T-helper 1 cell (primary cell): ENCODE measurements at places on chromosomes 7 and 10.
A peak's percentile ranks its signal among the peaks of the same experiment; 100 is the strongest.

DNA sequence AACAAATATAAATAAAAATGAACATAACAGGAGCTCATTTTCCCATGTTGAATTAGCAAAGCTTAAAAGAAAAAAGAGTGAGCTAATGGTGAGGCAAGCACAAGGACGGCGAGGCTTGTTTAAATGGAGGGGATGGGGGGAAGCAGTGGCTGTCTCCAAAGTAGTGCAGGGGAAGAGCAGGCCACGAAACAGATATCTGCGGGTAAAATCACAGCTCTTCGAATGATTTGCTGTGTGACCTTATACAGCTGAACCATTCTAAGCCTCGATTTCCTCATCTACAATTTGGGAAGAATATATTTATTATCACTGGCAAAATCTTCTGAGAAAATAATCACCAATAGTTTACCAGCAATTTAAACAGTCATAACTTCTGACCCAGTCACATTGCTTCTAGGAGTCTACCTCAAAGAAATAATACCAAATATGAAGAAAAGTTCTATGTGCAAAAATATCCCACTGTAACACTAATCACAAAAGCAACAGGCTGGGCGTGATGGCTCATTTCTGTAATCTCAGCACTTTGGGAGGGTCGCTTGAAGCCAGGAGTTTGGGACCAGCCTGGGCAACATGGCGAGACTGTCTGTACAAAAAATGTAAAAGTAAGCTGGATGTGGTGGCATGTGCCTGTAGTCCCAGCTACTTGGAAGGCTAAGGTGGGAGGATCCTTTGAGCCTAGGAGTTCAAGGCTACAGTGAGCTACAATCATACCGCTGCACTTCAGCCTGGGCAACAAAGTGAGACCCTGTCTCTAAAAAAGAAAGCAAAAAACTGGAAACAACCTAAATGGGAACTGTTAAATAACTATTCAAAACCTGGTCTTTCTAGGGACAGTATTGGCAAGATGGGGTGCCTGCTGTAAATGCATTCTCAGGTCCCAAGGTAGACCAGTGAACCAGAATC is 63.1 kb upstream of the ASAH2 start:
- DNase-seq: no peak

DNA sequence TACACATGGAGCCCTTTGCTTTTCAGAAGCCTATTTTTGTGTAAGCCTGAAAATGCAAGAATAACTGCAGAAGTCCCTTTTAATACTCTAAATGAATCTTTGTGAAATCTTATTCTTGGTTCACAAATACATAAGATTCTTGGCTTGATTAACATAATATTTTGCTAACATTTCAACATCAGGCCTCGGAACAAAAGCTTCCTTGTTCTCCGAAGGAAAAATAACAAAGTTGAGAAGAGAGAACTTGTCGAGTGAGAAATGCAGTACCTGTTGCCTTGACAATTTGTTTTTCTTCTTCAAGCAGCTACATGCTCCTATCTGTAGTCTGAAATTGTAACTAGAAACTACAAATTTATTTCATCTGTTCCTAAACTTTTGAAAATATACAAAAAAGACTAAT is 8.5 kb downstream of the NT5C2 start:
- no peak for DNase-seq

- peak; percentile 41 for DNase-seq
Observed at GRCh38 chr7:23261843-23262452, 15.4 kb downstream of the GPNMB start.

DNA sequence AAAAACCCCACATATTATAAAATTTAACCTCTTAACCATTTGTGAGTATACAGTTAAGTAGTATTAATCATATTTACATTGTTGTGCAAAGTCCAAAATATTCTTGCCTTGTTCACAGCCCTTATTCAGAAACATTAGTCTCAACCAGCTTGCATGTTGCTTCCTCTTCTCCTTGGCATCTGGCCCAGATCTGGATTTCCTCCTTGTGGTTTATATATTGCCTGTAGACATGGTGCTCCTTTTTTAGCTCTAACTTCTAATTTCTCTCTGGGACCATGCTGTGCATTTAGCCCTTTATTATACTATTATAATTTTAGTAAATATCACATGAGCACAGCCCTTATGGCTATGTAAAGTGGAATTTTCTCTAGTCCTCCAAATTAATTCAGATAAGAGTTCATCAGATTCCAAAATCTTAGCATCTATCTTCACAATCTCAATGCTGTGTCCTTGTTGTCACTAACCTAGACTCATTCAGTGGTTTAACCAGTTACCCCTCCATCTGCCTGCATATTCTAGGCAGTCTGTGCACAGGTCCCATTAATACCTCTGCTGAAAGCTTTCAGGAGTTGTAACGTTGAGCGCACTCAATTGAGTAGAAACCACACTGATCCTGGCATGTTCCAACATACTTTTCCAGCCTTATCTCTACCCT is 7.9 kb downstream of the CPED1 start:
- DNase-seq: peak; percentile 42

DNA sequence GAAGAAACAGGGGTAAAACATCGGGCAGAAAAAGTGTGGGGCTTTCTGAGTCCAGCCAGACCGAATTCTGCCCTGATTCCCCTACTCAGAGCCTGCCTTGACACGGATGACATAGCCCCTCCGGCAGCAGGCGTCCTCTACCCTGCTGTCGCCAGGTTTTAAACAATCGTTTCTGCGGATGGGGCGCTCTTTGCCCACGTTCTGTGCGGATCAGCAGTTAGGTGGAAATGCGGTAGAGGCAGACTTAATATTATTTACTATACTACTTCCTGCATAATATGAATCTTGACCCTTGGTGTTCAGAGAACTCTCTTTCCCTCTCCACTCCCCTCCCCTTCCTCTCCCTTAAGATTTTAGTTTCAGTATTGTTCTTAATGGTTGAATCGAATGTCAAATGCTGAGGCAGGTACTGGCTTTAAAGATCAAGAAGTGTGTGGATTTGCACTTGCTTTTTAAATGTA is 2.4 kb downstream of the GATA3 start:
- DNase-seq: no peak

- DNase-seq: no peak
Observed at GRCh38 chr10:58373442-58373827, 11.8 kb upstream of the TFAM start.

- DNase-seq: no peak
Observed at GRCh38 chr7:134901389-134902020, 84.8 kb upstream of the AGBL3 start.

GRCh38 chr10:79045566-79046175 is 23.1 kb upstream of the ZMIZ1 start:
- DNase-seq: no peak

- DNase-seq: no peak
Observed at GRCh38 chr7:157830331-157830730, 493.5 kb downstream of the DNAJB6 start.

DNA sequence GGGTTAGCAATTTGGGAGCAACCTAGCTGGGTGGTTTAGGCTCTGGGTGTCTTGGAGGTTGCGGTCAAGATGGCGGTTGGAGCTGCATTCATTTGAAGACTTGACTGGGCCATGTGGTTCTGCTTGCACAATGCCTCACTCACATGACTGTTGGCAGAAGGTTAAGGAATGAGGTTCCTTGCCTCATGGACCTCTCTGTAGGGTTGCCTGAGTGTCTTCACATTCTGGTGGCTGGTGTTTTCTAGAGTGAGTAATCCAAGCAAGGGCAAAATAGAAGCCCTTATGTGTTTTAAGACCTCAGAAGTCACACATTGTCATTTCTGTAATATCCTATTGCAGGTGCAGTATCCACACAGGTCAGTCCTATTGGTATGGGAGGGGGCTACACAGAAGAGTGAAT is 52.0 kb downstream of the CDK14 start:
- DNase-seq: no peak

- no peak for DNase-seq
Observed at GRCh38 chr10:80544316-80544953, 6.7 kb downstream of the SH2D4B start.

GRCh38 chr7:41010418-41010817 is 692.5 kb downstream of the INHBA start:
- no peak for DNase-seq

- no peak for DNase-seq
Observed at GRCh38 chr7:133491846-133492652, 239.2 kb downstream of the EXOC4 start.

DNA sequence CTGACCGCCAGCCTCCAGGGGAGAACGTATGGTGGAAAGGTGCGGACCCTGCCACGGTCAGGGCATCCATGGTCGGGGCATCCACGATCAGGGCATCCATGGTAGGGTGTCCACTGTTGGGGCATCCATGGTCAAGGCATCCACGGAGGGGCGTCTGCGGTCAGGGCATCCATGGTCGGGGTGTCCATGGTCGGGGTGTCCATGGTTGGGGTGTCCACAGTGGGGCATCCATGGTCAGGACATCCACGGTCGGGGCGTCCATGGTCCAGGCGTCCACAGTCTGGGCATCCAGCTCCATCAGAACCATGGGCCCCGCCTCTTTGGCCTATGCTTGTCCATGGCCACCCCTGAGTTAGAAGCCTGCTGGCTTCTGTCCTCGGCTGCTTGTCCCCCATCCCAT is 148.1 kb downstream of the ADARB2 start:
- DNase-seq: no peak

DNA sequence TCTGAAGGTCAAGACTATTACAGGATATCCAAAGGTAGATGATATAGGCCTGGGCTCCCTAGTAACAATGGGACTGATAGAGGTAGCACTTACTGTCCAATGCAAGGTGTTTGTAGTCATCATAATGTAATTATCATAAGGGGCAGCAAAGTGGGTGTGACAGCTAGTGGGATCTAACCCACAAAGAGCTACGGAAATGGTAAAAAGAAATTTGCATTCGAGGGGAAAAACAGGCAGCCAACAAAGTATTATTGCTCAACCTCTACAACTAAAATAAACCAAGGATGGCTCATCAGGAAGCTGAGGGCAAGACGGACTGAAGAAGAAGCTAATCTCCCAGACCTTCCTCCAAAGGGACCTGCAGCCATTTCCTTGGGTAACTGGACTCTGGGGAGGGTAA is 211.0 kb downstream of the WDR11 start:
- DNase-seq: no peak

DNA sequence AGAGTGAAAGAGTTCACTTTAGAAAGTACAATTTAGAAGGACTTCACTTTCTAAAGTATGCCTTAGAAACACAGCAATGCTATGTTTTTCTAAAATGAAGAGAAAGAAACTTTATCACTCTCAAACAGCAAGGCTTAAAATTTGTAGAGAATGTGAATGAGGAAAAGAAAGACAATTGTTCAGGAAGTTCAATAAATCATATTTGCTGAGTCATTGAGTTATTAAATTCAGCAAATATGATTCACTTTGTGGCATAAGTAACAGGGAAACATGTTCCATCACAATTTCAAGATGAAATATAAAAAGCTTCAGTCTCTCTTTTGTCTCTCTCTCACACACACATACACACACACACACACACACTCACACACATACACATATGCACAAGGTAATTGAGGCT is 187.9 kb downstream of the PCDH15 start:
- no peak for DNase-seq

DNA sequence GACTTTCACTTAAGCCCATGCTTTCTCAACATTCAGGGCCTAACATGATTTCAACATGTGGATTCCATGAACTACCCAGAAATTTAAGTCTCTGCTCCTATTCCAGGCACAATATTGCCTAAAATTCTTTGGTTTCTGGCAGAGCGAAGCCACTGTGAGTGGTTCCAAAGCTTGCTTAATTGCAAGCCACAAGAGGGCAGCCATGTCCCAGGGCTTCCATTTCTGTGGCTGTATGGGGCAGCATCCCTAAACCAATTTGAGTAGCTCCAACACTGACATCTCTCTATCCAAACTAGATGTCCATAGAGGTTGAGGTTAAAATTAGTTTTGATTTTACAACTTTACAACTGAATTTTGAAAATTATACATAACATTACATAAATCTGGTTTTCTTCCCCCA is 56.3 kb upstream of the MDFIC start:
- DNase-seq: peak; percentile 39

DNA sequence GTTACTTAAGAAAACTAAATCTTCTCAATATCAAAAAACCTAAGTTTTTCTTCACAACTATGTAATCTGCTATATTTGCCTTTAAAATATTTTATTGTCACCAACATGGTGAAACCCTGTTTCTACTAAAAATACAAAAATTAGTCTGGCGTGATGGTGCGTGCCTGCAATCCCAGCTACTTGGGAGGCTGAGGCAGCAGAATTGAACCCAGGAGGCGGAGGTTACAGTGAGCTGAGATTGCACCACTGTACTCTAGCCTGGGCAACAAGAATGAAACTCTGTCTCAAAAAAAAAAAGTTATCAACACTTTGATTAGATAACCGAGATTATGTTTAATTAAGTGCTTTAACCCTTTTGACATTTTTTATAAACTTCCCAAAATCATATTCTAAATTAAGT is 28.3 kb upstream of the CLDN4 start:
- DNase-seq: no peak

- DNase-seq: no peak
Observed at GRCh38 chr7:135684136-135684535, 21.8 kb downstream of the STMP1 start.

GRCh38 chr10:10772411-10772810 is 245.3 kb upstream of the CELF2 start:
- DNase-seq: no peak

GRCh38 chr10:118870467-118871243 is 115.9 kb upstream of the CACUL1 start:
- DNase-seq: no peak

DNA sequence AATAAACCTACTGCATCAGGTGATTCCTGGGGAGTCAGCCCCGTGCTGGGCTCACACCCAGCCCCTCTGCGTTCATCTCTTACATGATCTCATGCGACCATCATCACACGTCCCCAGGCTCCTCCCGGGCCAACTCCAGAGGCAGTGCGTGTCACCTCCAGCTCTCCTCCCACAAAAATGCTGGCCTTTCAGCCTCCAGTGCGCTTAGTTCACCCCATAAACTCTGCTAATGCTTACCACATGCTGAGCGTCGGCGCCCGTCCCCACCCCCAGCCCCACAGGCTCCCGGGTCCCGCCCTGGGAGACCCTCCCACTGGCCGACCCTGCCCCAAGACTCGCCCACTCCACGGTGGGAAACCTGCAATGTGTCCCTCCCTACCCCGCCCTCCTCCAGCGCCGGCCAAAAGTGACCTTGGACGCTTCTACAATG is 816 bp upstream of the SDK1 start:
- DNase-seq: no peak

GRCh38 chr10:44807451-44807850 is 103.7 kb upstream of the TMEM72 start:
- DNase-seq: no peak

DNA sequence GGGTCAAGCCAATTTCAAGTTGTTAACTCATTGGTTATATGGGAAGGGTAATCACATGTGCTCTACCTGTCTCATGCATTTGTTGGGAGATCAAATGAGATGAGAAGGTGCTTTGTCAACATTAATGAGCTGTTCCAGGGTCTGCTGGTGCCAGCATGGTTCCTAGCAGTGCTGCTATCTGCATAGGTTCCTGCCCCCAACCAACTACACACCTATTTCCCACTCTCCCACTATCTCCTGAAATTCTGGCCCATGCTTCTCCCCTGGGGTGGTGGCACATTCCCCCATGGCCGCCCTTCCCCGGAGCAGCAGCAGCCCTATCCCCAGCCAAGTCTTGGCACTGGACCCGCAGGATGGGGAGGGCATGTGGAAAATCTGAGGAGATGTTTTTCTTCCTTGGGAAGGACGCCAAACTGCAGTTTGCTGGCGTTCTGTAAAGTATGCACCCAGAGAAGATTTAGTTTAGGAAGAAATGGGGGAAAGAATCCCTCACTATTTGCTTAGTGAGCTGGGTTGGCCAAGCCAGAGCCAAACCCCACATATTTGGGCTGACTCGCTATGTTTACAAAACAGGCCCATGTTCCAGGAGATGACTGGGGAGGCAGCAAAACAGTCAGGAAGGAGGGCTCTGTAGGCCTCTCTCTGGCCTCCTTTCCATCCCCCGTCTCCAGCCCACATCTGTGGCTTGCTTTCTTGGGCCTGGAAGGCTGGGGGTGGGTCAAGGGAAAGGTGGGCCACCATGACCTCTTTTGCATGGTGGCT is 42.5 kb downstream of the PPP1R3C start:
- DNase-seq: no peak
